ENCODE measurements at places on chromosomes 11 and 22. TPM values are rescaled to one million over a fixed set of nuclear protein-coding genes. Genes with fewer than 3 reads are reported as not detected.

The MYOD1 gene
- polyA plus RNA-seq: 0.10 TPM

GRCh38 chr11:413120-414081, 1.4 kb downstream of the SIGIRR start:
- DNase-seq: no peak

GRCh38 chr11:132237781-132238180, 867.4 kb downstream of the NTM start:
- DNase-seq: no peak

DNA sequence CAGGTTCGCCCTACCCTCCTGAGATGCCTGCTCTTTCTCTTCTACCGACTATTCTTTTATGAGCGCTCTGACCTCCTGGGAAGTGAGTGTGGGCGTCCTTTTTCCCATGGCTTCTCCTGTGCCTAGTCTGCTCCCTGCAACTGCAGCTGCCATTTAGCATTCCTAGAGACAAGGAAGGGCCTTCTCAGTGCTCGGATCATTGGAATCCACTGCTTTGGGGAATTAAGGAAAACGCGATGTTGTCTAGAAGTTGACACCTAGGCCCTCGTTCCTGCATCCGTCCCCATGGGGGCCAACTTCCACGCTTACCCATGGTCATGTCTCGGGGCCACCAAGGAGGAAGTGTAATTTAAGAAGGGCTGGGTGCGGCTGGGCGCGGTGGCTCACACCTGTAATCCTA, 95.4 kb downstream of the BCR start:
- no peak for DNase-seq

DNA sequence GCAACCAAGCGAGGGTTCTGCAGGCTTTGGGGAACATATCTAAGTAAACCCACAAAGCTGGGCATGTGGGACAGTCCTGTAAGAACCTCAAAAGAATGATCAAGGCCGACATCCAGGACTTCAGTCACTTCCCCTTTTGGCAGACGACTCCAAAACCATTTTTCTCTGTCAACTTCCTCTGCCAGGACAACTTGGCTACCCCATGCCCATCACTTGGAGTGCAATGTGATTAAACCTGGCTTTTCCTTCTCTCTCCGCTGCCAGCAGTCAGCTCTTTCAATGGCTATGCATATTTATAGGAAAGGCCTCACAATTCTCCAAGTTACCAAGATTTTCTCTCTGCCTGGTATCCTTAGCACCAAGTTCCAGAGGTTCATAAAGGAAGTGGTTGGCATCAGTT, 78.9 kb downstream of the C11orf58 start:
- DNase-seq: no peak

The CRACR2B gene
- polyA plus RNA-seq: 34.4 TPM

The NEFH gene
- polyA plus RNA-seq: 5.6 TPM

DNA sequence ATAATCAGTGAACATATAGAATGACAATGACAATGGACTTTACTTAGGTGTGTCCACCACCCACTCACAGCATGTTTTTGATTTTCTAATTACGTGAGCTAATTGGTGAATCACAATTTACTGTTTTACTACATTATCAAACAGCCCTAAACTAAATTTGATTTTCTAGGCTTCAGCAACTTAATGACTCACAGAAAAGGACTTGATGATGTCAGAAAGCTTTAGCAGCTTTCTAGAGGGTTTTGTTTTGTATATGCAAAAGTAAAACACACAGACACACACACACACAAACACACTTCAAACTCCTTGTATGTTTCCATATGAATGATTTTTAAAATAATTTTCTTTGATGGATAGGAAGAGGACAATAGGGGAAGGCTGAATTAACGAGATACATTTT, 878.6 kb upstream of the CCDC90B start:
- no peak for DNase-seq

The CSRP3 gene
- 0.67 TPM for polyA plus RNA-seq

GRCh38 chr22:20863366-20863765, 4.6 kb downstream of the SNAP29 start:
- DNase-seq: no peak

- DNase-seq: no peak
Measured at GRCh38 chr11:10322401-10322800, 17.5 kb downstream of the ADM start.

The P2RX6 gene
- polyA plus RNA-seq: 1.4 TPM

Measured in large intestine (tissue), 12 donors.